ENCODE measurements at places on chromosomes 1 and 21. TPM values are rescaled to one million over a fixed set of nuclear protein-coding genes. Genes with fewer than 3 reads are reported as not detected.

DNA sequence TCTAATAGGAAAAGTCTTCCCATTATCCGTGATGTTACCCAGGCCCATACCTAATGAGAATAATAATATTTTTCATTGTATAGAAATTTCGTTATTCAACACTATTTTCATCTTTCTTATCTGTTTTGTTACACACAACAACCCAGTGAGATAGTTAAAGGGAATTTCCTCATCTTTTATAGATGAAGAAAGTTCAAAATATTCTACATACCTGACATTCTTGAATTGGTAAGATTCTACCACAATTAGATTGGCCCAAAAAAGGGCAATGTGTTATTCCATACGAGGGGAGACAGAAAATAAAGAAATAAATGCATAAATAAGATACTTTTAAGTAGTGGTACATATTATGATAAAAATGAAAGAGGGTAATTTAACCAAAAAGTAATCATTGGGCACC, 405.5 kb upstream of the ADAMTS5 start:
- no peak for DNase-seq

G0S2 gene
- total RNA-seq, result 1.2 TPM

INTS11 gene
- total RNA-seq, result 47.8 TPM

AK5 gene
- 29.9 TPM for total RNA-seq

- no peak for DNase-seq
Observed at GRCh38 chr1:3772715-3773571, at the start of gene SMIM1. TSS of gene SMIM1 (plus strand) at chr1:3772749. CDS start at chr1:3775374, 2,625 bp downstream.

DNA sequence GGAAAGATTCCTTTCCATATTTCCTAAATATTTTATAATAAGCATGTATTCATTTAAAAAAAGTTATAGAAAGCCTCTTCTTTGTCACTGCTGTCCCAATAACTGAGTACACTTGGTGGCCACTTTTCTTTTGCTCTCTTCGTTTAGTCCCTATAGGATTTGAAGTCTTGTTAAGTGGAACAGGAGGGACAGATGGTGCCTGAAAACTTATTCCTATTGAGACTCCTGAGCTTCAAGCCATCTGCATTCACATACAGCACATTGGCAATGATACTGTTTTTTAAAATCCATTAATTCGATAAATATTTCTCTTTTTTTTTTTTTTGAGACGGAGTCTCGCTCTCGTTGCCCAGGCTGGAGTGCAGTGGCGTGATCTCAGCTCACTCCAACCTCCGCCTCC, 2.0 kb upstream of the ZBTB40 start:
- no peak for DNase-seq

KRTAP13-2 gene
- total RNA-seq, result not detected

DNA sequence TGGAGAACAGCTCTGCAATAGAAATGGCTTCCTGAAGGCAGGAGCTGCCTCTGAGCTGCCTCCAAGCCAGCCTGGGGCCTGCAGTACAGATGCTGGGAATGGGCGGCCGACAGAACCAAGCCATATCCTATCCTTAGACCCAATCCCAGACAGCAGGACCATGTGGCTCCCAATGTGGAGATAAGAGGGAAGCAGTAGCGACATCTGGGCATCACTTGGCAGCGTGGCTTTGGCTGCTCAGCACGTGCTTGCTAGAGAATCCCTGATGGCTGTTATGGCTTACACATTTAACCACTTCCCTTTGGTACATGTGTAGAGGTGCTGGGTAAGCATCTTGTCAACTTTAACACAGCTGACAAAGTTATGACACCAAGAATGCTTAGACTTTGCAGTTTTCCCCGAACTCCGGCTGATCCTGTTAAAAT, 87.7 kb downstream of the MAN1C1 start:
- no peak for DNase-seq

- no peak for DNase-seq
Observed at GRCh38 chr1:109725510-109725909, 13.5 kb downstream of the GSTM5 start.

GRCh38 chr1:214970016-214970415, 112.5 kb upstream of the KCNK2 start:
- no peak for DNase-seq

ELOVL1 gene
- 5.0 TPM for total RNA-seq

DNA sequence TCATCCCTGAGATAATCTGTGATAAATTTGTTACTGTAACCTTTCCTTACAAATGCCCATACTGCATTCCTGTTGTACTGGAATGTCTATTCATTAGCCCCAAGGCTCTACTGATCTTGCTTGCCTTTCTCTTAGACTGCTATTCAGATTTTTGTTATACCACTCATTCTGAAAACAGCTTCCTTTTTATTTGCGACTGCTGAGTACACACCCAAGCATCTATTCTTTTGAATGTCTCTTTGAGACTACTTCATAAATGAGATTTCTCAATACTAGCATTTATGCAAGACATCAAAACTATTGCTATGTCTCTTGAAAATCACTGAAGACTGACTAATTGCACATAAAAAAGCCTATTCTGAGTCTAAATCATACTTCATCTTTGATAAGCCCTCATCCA, 38.6 kb downstream of the DENND1B start:
- no peak for DNase-seq

MCOLN2 gene
- not detected for total RNA-seq

DNA sequence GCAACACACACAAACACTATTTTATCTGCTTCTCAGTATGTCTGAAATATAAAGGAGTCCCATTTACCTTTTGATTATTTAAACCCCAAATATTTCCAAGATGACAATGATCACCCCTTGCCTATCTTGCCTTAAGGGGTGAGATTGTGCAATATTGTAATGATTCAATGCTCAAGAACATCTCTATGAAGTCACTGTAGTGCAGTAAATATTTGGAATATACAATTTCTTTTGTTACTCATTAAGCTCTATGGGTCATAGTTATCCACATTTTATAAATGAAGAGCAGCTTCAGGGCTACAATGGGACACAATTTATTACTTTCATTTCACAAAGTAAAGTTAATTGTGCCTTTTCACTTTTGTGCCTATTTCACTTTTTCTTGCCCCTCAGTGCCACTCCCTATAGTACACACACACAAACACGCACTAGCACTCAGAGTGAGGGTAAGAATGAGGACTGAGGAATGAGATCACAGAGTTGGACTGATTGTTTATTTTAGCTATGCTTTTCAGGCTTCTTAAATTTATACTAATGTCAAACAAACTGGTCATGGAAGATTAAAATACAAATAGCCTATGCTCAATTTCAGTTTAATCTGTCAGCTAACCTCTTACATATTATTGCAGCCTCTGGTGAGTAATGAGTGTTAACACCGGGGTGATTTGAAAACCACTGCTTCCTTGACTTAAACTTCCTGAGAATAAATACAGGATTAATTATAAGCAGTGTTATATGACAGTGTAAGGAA, 521.0 kb upstream of the B3GALT2 start:
- DNase-seq, result no peak

GRCh38 chr1:85240174-85240601, 19.3 kb downstream of the C1orf52 start:
- DNase-seq, result no peak

GRCh38 chr1:162656266-162656665, 24.0 kb downstream of the DDR2 start:
- no peak for DNase-seq

- no peak for DNase-seq
Observed at GRCh38 chr1:54156201-54156600, 3.4 kb upstream of the CDCP2 start.

DNA sequence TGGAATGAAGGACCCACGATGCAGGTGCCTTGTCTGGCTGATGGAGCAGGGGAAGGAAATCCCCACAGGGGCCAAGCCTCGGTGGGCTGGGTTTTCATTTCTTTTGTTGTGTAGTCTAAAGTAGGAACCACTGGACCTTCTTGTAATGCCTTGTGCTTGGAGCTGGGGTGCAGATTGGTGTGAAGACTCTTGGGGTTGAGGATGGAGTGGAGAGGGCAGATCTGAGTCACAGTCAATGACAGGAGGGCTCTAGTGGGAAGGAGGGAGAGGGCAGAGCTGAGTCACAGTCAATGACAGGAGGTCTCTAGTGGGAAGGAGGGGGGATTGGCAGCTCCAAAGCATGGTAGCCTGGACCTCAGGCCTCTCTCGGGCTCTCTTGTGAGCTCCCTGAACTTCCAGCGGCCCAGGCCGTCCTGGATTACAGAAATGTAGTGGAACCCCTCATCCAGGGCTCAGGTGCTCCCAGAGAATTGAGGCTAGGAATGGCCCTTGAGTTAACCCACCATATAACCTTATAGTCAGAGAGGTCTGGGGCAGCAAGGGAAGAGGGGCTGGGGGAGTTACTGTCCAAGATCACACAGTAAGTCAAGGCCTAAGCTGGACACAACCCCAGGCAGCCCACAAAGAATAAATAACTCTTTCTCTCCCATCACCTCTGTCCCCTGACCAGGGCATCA, 313.8 kb downstream of the MATN1 start:
- no peak for DNase-seq

ATAD3B gene
- total RNA-seq, result 14.1 TPM

DNA sequence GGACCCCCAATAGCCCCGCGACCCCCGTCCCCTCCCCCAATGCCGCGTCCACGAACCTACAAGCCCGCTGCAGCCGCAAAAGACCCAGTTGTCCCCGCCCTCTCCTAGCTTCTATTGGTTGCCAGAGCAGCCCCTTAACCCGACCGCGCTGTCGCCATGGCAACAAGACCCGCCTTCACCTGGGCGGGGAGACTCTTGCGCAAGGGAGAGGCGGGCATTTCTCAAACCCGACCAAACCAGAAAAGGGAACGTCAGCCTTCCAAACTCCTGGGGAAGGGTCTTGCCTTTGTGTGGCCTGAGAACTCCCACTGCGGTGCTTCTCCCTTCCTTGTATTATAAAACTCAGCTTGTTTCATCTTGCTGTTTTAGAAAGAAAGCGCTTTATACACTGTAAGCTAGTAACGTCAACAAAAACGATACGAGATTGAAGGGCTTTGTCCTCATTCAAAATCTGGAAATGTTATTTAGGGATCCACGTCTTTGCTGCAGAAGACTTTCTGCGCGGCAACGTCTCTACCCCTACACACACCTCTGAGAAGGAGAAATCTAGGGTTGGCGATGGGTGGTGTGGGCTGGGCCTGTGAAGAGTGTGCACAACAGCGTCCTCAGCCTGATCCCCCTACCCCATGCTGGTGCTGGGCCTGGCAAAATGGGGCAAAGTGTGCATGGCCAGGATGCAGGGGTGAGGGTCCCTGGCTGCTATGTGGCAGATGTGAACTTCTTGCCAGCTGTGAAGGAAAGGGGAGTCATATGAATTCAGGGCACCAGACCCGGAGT, at the start of gene TMEM9:
Gene TMEM9 (minus strand): TSS at position 86 of the 777 bp plus-strand sequence. CDS start 551 bp downstream, outside the sequence.
- peak; percentile 99 for DNase-seq

GRCh38 chr1:31801458-31801857, 14.4 kb downstream of the SPOCD1 start:
- DNase-seq, result no peak

GRCh38 chr1:6475381-6476133, 9.6 kb upstream of the TNFRSF25 start:
- peak; percentile 72 for DNase-seq

HAO2 gene
- total RNA-seq, result not detected

- DNase-seq, result no peak
Observed at GRCh38 chr1:28129150-28129549, 40.7 kb upstream of the EYA3 start.

DNA sequence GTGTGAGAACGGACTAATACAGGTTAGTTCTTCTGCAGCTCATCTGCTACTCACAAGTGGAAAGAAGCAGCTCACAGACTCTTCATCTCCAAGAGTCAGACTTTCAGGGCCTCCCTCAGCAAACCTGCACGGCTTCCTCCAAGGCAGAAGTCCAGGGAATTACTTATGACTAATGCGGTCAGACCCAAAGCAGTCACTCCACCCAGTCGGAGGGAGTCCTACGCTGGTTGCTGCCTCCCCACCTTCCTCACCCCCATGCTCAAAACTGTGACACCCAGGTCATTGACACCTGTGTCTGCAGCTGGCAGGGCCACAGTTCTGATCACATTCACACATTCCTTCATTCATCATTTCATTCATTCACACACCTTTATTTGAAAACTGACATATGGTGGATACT, 38.4 kb upstream of the PRDM2 start:
- DNase-seq, result no peak

DNA sequence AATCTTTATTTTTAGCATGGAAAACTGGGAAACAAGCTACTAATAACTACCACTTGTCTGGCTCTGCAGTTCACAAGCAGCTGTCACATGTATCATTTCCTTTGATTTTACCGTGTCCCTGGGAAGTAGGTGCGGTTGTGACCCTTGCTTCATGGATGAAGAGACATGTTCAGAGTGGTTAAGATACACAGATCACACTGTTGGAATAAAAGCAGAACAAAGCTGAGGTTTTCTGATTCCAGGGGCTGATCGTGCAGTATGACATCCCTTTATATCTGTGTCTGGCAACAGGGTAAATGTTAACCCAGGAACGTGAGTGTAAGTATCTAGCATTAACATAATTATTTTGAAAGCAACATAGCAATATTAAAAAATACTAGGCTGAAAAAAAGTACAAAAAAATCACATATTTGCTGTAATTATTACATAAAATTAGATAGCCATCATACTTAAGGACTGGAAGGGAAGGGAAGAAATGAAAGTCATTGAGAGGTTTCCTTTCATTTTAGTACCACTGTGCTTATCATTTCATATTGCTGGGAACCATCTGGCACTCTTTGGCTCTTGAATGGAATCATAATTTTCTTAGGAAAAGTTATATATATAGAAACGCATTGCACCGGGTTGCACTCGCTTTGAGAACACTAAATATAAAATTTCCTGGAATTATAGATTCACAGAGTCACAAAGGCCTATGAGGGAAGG, 62.8 kb upstream of the PAXBP1 start:
- no peak for DNase-seq

DNA sequence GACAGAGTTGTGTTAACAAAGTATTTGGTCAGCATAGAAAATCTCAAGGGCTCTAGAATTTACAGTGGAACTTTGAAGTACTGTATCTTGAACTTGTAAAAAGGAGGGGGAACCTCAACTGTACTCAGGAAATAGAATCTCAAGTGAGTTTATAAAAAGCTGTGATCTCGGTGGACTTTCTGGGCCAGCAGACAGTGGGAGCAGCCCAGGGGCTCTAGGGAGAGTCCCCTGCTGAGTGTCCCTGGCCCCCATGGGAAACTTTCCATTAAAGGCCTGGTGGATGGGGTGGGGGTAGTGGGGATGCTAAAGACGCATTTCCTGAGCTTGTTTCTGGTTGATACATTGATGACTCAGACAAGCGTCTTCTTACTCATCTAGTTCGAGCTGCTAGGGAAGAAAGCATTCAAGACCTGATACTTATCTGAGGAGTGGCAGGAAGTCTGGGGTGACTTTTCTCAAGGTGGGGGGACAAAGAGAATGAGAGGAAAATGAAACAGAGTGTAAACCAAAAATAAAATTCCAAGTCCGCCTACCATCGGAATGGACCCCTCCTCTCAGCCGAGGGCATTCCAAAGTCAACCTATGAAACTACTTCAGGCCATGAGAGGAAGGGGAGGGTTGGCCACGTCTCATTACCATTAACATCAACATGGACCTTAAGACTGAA, 65.5 kb downstream of the NID1 start:
- no peak for DNase-seq

NPHS2 gene
- total RNA-seq, result not detected

GRCh38 chr1:204562075-204562990, 46.1 kb downstream of the MDM4 start:
- no peak for DNase-seq

Measured in cerebellum (tissue), 4 donors.